GM12891 (cell line): ENCODE measurements at places on chromosomes 3 and 15.

- no peak for DNase-seq
These were observed 88.3 kb upstream of the PPIB start for GRCh38 chr15:64251121-64251520.

DNA sequence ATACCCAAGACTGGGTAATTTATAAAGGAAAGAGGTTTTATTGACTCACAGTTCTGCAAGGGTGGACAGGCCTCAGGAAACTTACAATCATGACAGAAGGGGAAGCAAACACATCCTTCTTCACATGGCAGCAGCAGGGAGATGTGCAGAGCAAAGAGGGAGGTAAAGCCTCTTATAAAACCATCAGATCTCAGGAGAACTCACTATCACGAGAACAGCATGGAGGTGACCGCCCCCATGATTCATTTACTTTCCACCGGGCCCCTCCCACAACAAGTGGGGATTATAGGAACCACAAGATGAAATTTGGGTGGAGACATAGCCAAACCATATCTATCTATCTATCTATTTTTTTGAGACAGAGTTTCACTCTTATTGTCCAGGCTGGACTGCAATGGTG, 5.4 kb downstream of the GDPGP1 start:
- no peak for DNase-seq

DNA sequence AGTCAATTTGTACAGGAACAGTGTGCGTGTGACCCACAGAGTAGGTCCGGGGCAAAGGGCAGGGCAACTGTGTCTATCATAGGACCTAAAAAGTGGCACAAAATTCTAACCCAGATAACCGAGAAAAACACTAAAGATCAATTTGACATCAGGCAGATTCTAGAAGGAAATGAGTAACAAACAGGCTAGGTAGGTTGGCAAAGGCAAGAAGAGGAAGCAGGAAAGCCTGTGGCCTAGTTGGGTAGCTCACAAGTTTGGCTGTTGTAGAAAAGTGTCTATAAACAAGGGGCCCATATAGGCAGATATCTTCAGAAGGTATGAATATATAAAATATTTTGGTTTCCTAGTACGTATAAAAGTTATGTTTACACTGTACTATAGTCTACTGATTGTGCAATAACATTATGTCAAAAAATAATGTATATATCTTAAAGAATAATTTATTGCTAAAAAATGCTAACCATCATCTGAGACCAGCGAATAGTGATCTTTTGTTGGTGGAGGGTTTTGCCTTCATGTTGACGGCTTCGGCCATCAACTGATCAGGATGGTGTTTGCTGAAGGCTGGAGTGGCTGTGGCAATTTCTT, 13.3 kb upstream of the OR5K1 start:
- no peak for DNase-seq

- no peak for DNase-seq
These were observed 141.7 kb downstream of the TIGIT start for GRCh38 chr3:114435386-114436115.
